ENCODE measurements at places on chromosomes 11 and 22. TPM values are rescaled to one million over a fixed set of nuclear protein-coding genes. Genes with fewer than 3 reads are reported as not detected.

The TRPC6 gene
- total RNA-seq, result 6.3 TPM

The SLC29A2 gene
- total RNA-seq, result 1.8 TPM

The C11orf16 gene
- not detected for total RNA-seq

The APOL1 gene
- 0.46 TPM for total RNA-seq

- peak; percentile 26 for DNase-seq
Measured at GRCh38 chr11:73265278-73265810, 6.8 kb upstream of the P2RY6 start.

GRCh38 chr11:7251836-7252682, at the start of gene SYT9:
TSS of gene SYT9 (plus strand) at chr11:7251904. CDS start at chr11:7252187, 283 bp downstream.
- peak; percentile 84 for DNase-seq

DNA sequence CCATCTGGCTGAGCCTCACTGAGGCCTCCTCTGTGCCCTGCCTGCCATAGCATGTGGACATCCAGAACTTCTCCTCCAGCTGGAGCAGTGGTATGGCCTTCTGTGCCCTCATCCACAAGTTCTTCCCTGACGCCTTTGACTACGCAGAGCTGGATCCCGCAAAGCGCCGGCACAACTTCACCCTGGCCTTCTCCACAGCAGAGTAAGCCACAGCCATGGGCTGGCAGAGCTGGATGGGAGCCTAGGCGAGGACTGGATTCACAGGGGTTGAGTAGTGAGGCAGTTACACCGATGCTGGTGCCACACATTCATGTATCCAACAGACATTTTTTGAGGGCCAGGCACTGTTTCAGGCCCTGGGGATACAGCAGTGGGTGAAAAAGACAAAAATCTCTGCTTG, 9.1 kb downstream of the SMTNL1 start:
- no peak for DNase-seq

DNA sequence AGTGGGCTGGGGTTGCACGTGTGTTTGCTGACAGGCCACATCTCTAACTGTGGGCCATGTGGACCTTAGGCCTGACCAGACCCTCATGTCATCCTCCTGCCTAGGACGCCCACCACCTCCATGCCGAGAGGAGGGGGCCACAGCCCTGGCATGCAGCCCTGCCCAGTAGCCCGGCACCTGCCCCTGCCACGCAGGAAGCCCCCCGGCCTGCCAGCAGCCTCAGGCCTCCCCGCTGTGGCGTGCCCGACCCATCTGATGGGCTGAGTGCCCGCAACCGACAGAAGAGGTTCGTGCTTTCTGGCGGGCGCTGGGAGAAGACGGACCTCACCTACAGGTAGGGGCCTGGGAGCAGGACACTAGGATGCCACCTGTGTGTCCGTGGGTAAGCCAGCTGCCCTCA, 6.4 kb downstream of the MMP11 start:
- no peak for DNase-seq

DNA sequence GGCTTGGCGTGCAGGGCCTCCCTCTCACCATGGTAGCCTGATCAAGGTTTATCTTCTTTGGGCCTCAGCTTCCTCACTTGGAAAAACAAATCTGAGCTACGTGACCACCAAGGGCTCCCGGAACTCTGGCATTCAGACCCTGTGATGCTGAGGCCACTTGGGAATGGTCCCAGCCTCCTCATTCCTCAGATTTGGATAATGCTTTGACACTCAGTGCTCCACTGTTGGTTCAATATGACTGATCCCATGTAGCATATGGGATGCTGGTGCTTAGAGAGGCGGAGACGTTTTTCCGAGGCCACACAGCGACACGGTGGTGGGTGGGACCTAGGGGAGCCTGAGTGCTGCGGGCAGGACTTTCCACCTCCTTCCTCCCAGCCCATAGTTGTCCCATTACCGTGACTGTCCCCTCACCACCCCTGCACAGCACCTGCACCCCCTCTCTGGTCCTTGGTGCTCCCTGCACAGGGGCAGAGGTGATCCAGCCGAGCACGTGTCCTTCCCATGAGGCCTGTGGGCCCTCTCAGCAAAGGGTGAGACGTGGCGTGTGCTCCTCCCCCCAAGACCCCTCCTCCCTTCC, 23.1 kb downstream of the MB start:
- DNase-seq, result no peak

GRCh38 chr11:44618561-44619425, 53.3 kb downstream of the CD82 start:
- no peak for DNase-seq

GRCh38 chr22:39525658-39525975, 5.3 kb downstream of the ATF4 start:
- no peak for DNase-seq

All from lower leg skin (tissue), 4 donors.